ENCODE measurements at places on chromosomes 11 and 22. TPM values are rescaled to one million over a fixed set of nuclear protein-coding genes. Genes with fewer than 3 reads are reported as not detected.

GRCh38 chr11:9982127-9982795 lies 311.8 kb downstream of the SBF2 start:
- no peak for DNase-seq
- no peak overlapping the region for H3K4me3 ChIP-seq
- H3K27ac ChIP-seq: no peak overlapping the region
- H3K36me3 ChIP-seq: peaks cover 5% of the 10 kb centered on the region
- peaks cover 2% of the 10 kb centered on the region for H3K4me1 ChIP-seq
- H3K27me3 ChIP-seq: no peaks in the 10 kb centered on the region

- H3K27ac ChIP-seq: no peak overlapping the region
- H3K36me3 ChIP-seq: peaks cover 12% of the 10 kb centered on the region
- H3K4me1 ChIP-seq: no peaks in the 10 kb centered on the region
- no peak overlapping the region for H3K4me3 ChIP-seq
- no peak for DNase-seq
These were observed 9.4 kb downstream of the CBX6 start for GRCh38 chr22:38862375-38863329.

DNA sequence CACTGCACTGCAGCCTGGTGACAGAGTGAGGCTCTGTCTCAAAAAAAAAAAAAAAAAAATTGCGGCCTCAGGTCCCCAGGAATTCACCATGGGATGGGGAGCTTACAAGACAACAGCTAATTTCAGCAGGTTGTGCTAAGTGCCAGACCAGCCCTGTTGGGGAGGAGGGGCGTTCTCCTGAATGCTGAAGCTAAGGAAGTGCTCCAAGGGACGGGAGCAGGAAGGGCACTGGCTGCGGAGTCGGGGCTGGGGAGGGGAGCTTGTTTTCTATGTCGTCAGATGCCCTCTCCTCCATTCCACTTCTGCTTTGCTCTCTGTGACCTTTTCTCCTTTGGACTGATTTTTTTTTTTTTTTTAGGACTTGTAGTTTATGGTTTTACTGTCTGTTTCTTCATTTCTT lies 4.5 kb downstream of the ADAMTS15 start:
- no peaks in the 10 kb centered on the region for H3K36me3 ChIP-seq
- DNase-seq: no peak
- no peak overlapping the region for H3K27ac ChIP-seq
- peaks cover 9% of the 10 kb centered on the region for H3K4me1 ChIP-seq
- H3K27me3 ChIP-seq: peaks cover 40% of the 10 kb centered on the region
- no peak overlapping the region for H3K4me3 ChIP-seq

- peaks cover 2% of the 10 kb centered on the region for H3K36me3 ChIP-seq
- peak overlapping the region; percentile 92 for H3K27ac ChIP-seq
- H3K4me1 ChIP-seq: peaks cover 73% of the 10 kb centered on the region
- DNase-seq: no peak
- no peaks in the 10 kb centered on the region for H3K27me3 ChIP-seq
These were observed 12.6 kb downstream of the UCP3 start for GRCh38 chr11:73996161-73996747.

GRCh38 chr11:33362051-33362910 lies 105.1 kb downstream of the HIPK3 start:
- no peak for DNase-seq
- no peaks in the 10 kb centered on the region for H3K36me3 ChIP-seq
- H3K4me3 ChIP-seq: no peak overlapping the region

GRCh38 chr11:103696123-103696522 lies 340.3 kb upstream of the DDI1 start:
- no peak for DNase-seq
- H3K4me3 ChIP-seq: no peak overlapping the region

OVOL1 gene
- total RNA-seq: 0.09 TPM

DNA sequence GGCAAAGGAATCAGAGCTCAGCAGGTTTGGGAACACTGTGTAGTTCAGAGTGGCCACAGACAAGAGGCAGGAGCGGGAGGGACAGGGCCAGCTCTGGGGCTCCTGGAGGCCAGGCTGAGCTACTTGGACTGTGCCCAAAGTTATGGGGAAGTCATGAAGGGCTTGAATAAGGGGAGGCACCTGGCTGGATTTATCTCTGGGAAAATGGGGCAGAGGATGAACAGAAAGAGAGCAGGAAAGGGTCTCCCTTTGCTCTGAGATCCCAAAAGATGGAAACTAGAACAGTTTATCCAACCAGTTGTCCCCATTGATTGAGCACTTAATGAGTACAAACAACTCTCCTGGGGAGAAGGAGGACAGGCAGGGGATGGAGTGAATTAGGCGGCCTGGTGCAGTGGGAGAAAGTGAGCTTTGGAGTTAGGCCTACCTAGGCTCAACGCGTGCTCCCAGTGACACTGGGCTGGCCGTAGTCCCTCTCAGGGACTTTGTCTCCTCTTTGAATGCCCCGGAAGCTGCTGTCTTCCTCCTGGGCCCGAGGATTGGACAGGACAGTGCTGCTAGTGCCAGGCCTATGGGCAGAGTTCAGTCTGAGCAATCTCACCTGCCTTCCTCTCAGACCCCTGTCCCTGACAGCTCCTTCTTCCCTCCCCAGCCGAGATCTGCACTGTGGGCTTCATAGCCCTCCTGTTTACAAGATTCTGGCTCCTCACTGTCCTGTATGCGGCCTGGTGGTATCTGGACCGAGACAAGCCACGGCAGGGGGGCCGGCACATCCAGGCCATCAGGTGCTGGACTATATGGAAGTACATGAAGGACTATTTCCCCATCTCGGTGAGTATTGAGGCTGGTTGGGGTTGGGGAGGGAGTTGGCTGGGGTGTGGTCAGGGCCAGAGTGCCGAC lies 2.0 kb downstream of the MOGAT2 start:
- H3K36me3 ChIP-seq: no peaks in the 10 kb centered on the region
- no peak overlapping the region for H3K27ac ChIP-seq

DNA sequence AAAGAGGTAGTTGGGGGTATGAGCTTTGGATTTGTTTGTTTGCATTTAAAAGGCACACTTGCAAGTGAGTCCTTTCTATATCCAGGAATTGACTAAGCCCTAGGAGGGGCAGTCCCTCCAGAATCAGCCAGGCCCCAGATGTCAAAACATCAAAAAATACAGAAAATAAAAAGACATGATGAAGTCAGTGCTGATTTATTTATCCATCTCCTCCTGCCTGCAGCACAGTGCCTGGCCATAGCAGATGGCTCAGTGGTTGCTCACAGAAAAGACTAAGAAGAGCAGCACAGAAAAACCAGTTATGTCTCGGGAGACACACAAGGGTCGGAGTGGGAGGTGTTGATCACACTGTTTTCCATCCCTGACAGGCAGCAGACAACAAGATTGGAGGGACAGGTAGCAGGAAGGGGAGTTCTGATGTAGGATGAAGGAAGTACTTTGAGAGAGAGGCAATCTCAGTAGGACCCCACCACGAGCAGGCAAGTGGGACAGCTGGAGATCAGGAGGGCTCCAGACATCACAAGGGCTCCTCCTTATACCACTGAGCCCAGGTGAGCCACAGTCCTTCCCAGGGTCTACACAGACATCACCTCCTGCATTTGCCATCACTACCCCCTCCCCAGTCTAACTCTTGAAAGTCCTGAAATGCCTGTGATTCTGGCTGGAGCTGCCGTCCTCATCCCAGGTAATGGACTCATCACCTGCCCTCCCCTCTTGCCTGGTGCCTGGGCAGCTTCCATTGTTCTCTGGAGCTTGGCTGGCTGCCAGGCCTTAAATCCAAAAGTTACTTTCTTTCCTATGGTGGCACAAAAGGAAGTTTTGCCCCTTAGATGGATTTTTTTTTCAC lies 32.3 kb downstream of the TMPRSS5 start:
- H3K27ac ChIP-seq: no peak overlapping the region
- H3K27me3 ChIP-seq: peaks cover 4% of the 10 kb centered on the region
- H3K4me3 ChIP-seq: no peak overlapping the region
- H3K4me1 ChIP-seq: no peaks in the 10 kb centered on the region

GRCh38 chr11:8503910-8504364 lies 90.1 kb downstream of the STK33 start:
- no peak for DNase-seq
- no peaks in the 10 kb centered on the region for H3K4me1 ChIP-seq
- no peak overlapping the region for H3K4me3 ChIP-seq
- H3K36me3 ChIP-seq: no peaks in the 10 kb centered on the region
- no peak overlapping the region for H3K27ac ChIP-seq
- H3K27me3 ChIP-seq: no peaks in the 10 kb centered on the region

DNA sequence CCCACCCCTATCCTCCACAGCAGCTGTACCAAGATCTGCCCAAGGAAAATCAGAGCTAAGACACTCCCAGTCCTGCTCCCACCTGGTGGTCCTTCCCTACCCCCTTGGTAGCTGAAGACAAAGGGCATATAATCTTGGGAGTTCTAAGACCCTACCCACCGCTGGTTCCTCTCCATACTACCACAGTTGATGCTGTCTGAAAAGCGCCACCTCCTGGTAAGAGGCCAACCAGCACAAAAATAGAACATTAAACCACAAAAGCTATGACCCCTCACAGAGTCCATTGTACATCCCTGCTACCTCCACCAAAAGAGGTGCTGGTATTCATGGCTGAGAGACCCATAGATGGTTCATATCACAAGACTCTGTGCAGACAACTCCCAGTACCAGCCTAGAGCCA lies 161.5 kb upstream of the ARHGAP42 start:
- H3K27ac ChIP-seq: no peak overlapping the region
- H3K4me3 ChIP-seq: no peak overlapping the region
- H3K27me3 ChIP-seq: no peaks in the 10 kb centered on the region
- no peaks in the 10 kb centered on the region for H3K4me1 ChIP-seq
- peak; percentile 5 for DNase-seq

DNA sequence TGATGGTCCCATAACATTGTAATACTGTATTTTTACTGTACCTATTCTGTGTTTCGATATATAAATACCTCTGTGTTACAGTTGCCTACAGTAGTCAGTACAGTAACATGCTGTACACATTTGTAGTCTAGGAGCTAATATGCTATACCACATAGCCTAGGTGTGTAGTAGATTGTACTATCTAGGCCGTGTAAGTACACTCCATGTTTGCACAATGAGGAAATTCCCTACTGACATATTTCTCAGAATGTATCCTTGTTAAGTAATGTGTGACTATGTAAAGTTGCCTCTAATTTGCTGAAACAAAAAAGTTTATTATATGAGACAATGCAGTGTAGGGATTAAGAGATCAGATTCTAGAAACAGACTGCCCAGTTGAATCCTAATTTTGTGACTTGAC lies 21.3 kb downstream of the CAPRIN1 start:
- DNase-seq: no peak
- H3K27ac ChIP-seq: no peak overlapping the region
- H3K36me3 ChIP-seq: peaks cover 52% of the 10 kb centered on the region
- peaks cover 46% of the 10 kb centered on the region for H3K4me1 ChIP-seq

MRGPRX3 gene
- not detected for total RNA-seq

HBE1 gene
- total RNA-seq: not detected

CXCR5 gene
- 21.3 TPM for total RNA-seq

- no peak overlapping the region for H3K4me3 ChIP-seq
- H3K4me1 ChIP-seq: peaks cover 1% of the 10 kb centered on the region
- DNase-seq: no peak
- no peaks in the 10 kb centered on the region for H3K27me3 ChIP-seq
These were observed 7.8 kb upstream of the EIF3D start for GRCh38 chr22:36536717-36537116.

KCNE3 gene
- total RNA-seq: not detected

DNA sequence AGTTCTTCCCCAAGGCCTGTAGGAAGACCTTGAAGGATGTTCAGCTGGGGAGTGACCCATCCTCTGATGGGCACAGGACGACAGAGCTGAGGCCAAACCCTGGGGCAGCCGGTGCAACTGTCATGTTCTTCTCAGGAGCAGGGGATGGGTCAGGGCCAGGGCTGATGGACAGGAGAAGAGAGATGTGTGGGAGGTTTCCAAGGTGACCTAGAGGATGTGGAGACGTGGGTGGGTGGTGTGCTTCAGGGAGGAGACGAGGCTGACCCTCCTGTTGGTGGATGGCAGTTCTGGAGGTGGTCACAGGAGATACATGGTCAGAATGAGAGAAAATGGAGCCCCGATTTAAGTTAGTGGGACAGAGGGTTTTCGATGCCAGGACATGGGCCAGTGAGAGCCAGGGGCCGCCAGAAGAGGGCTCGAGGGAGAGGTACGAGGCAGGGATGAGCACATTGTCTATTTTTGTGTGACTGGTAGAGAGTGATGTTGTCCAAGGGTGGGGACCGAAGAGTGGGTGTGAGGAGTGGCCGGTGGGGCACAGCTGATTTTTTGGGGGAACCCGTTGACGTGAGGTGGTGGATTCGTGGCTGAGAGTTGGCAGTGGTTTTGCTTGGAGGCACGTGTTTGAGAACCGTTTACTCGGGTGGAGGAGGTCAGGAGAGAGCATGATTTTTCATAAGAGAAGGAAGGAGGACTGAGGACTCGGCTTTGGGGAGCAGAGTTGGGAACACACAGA lies 14.6 kb downstream of the TBC1D22A start:
- peaks cover 58% of the 10 kb centered on the region for H3K4me1 ChIP-seq
- H3K4me3 ChIP-seq: peak overlapping the region; percentile 67
- H3K36me3 ChIP-seq: peaks cover 11% of the 10 kb centered on the region
- DNase-seq: no peak
- no peaks in the 10 kb centered on the region for H3K27me3 ChIP-seq

- H3K27ac ChIP-seq: no peak overlapping the region
- H3K27me3 ChIP-seq: no peaks in the 10 kb centered on the region
- H3K36me3 ChIP-seq: peaks cover 3% of the 10 kb centered on the region
- H3K4me1 ChIP-seq: peaks cover 26% of the 10 kb centered on the region
These were observed 4.9 kb downstream of the USP18 start for GRCh38 chr22:18154821-18155390.

DNA sequence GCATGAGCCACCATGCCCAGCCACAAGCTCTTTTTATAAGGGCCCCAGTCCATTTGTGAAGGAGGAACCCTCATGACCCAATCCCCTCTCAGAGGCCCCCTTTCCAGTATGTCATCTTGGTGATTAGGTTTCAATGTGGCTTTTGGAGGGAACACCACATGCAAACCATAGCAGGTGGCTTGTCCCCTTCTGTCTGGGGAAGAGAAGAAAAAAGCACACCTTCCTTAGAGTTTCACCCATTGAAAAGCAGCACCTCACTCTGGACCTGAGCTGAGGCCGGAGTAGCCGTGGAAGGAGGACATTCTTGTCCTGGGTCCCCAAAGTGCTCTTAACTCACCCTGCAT lies 25.4 kb downstream of the NEAT1 start:
- H3K27ac ChIP-seq: no peak overlapping the region
- peaks cover 14% of the 10 kb centered on the region for H3K4me1 ChIP-seq

DNA sequence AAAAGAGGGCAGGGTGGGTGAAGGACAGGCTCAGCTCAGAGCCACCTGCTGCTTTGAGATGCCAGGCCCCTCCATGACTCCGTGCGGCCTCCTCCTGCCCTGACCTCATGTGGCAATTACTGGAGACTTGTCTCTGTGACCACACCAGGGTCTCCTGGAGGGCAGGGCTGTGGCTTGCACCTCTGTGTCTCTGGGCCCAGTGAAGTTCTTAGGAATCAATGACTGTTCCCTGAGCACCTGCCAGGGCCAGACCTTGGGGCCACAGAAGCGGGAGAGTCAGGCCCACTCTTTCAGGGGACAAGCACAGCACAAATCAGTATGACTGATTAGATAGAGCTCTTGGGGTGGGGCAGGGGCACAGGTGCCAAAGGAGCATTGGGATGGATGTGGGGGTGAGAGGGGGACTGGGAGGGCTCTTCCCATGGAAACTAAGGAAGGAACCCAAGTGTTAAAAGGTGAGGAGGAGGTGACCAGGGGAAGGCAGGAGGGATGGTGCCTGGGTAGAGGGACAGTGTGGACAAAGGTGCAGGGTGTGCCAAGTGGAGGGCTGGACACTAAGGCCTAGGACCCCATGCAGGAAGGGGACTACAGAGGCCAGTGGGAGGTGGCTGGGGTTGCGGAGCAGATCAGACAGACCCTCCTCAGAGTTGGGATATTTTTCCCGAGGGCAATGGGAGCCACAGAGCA lies 77.3 kb upstream of the SHISAL1 start:
- no peak for DNase-seq
- H3K4me3 ChIP-seq: no peak overlapping the region

SUSD2 gene
- total RNA-seq: 0.80 TPM

GRCh38 chr22:40463683-40464082 lies 93.3 kb downstream of the SGSM3 start:
- peak overlapping the region; percentile 91 for H3K27ac ChIP-seq
- H3K4me1 ChIP-seq: peaks cover 61% of the 10 kb centered on the region
- H3K36me3 ChIP-seq: peaks cover 12% of the 10 kb centered on the region
- no peaks in the 10 kb centered on the region for H3K27me3 ChIP-seq

TMEM151A gene
- total RNA-seq: not detected

Data from activated CD4-positive, alpha-beta T cell treated with anti-CD3 and anti-CD28 coated beads for 36 hours (primary cell).